Left ventricle myocardium superior (tissue), 1 donor: ENCODE measurements at places on chromosomes 4 and X. TPM values are rescaled to one million over a fixed set of nuclear protein-coding genes. Genes with fewer than 3 reads are reported as not detected.

The NMU gene
- not detected for total RNA-seq

The GPM6B gene
- total RNA-seq = 4.7 TPM

The FAM13A gene
- 13.7 TPM for total RNA-seq

The SSX7 gene
- not detected for total RNA-seq

The DGAT2L6 gene
- not detected for total RNA-seq

DNA sequence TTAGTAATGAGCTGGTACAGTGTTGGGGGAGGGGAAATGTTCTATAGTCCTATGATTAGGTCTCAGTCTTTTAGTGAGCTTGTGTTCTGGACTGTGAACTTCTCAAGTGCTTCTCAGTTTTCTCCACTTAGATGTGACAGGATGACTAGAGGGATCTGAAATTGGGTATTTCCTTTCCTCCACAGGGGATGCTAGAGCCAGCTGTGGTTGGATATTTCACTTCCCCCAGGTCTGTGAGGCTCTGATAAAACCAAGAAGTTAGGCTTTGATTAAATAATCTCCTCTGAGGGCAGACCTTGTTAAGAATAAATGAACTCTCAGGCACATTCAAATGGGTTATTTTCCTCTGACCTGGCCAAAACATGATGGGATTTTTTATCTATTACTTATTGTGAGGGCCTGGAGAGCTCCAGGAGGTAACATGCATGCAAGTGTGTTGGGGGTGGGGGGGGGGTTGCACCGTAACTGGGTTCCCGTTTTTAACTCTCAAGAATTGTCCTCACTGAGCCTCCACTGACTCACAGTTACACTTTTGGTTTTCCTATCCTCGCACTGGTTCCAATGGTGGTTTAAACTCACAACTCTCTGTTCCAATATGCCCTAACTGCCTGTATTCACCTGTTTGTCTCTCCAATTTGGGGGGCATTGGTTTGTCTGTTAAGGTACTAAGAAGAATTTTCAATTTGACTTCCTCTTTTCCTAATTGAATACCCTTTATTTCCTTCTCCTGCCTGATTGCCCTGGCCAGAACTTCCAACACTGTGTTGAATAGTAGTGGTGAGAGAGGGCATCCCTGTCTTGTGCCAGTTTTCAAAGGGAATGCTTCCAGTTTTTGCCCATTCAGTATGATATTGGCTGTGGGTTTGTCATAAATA is 28.1 kb upstream of the GLRA3 start:
- DNase-seq = no peak

- DNase-seq = no peak
These were observed 1.4 kb downstream of the AMMECR1 start for GRCh38 chrX:110316351-110317060.

The SPANXD gene
- total RNA-seq = not detected

GRCh38 chrX:154300816-154301215 is 5.2 kb downstream of the TKTL1 start:
- DNase-seq = no peak

DNA sequence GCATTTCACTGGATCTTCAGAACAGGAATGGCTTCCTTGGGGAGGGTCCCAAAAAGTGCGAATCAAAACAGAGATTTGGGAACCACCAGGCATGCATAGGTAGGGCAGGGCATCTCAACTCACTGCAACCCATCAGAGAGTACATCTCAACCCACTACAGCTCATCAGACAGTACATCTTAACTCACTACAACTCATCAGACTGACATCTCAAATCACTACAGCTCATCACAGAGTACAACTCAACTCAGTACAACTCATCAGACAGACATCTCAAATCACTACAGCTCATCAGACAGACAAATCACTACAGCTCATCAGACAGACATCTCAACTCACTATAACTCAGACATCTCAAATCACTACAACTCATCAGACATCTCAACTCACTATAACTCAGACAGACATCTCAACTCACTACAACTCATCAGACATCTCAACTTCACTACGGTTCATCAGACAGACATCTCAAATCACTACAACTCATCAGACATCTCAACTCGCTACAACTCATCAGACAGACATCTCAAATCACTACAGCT is 47.5 kb upstream of the CLDN34 start:
- DNase-seq = no peak

GRCh38 chr4:2619459-2619858 is 83.0 kb downstream of the FAM193A start:
- DNase-seq = no peak
